NCI-H1105 treated with DMSO at 0.1 percent for 48 hours (cell line): ENCODE measurements at places on chromosomes 16 and 17.

DNA sequence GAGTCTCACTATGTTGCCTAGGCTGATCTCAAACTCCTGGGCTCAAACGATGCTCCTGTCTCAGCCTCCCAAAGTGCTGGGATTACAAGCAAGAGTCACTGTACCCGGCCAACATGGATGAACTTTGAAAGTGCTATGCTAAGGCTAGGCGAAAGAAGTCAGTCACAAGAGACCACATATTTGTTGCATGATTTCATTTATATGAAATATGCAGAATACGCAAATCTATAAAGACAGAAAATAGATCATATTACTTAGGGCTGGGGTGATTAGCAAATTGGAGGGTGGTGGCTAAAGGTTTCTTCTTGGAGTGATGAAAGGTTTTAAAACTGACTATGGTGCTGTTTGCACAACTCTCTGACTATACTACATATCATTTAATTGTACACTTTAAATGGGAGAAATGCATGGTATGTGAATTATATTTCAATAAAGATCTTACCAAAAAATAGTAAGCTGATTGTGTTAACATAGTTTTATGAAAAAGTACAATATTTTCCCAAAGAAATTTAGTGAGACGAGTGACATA, 1.2 kb upstream of the FLYWCH1 start:
- DNase-seq = no peak

DNA sequence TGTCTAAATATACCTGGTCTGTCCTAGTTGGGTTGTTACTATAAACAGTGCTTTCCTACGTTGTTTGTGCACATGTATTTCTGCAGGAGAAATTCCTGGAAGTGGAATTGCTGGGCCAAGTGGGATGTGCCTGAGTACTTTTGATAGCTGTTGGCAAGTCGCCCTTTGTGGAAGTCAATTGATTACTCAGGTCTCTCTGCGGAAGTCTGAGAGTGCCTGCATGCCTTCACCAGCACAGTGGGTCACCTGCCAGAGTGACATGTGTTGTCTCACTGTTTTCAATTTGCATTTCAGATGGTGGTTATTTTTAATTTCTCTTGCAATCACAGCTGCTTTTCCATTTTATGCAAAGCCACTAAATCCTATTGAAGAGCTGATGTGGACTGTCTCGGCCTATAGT, 2.3 kb upstream of the MVD start:
- DNase-seq = no peak

DNA sequence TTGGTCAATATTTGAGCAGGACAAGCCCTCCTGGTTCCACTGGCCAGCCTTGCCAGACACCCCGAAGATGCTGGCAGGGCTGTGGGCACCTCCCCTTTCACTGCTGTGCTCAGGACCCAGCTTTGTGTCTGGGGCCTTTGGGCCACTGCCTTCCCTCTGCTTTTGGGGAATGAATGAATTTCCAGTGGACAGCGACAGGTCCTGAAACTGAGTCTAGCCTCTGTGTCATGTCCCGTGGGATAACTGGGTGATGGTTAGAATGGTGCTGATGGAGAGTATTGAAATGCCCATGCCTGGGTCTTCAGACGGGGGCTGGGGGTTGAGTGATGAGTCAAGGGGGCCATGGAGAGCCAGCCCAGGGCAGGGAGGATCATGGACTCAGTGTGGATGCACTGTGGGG, 135.8 kb downstream of the FOXL1 start:
- DNase-seq = no peak

DNA sequence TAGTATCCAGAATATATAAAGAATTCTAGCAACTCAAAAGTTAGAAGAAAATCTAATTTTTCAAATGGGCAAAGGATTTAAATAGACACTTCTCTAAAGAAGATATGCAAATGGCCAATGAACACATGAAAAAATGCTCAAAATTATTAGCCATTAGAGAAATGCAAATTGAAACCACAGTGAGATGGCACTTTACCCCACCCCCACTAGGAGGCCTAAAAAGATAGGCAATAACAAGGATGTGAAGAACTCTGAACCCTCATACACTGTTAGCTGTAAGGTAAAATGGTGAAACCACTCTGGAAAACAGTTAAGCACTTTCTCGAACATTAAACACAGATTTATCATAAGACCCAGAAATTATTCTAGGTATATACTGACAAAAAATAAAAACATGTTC, 71.4 kb upstream of the IRX6 start:
- DNase-seq = no peak

- no peak for DNase-seq
Observed at GRCh38 chr17:40015005-40015997, at the start of gene CSF3. CSF3 (plus strand) TSS chr17:40015440; CDS start chr17:40015475, 35 bp downstream.

- no peak for DNase-seq
Observed at GRCh38 chr16:68450741-68451255, 2.5 kb upstream of the SMPD3 start.

DNA sequence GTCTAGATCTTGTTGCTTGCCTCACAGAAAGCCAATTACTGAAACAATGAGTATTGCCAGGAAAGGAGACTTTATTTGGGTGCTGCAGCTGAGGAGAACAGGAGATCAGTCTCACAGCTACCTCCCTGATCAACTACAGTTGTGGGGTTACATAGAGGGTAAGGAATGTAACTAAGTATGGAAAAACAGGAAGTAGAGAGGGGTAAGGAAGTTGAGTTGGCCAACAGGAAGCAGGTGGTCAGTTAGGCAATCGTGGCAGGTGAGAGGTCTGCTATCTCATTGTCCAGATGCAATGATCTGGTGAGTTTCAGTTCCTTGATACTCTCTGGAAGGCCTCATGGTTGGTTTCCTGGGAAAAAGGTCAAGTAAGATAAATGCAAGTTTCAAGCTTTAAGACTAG, 333.1 kb upstream of the GOT2 start:
- DNase-seq = no peak

DNA sequence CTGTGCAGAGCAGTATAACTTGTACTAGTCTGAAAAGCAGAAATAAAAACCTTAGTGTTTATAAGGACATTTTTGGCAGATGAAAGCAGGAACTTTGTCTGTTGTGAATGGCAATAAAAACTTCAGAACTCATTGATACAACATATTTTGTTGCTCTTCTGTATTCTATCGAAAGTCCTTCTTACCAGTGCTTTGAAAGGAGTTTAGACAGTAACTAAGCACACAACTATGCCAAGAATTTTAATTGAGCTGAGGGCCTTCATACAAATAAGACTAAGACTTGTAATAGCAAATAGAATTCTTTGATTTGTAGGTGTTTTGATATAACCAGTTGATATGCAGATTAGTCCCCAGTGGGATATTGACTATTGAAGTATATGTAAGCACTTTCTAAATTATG, 308.4 kb downstream of the ZFHX3 start:
- DNase-seq = no peak

GRCh38 chr17:67982034-67982640, 14.1 kb downstream of the C17orf58 start:
- no peak for DNase-seq

DNA sequence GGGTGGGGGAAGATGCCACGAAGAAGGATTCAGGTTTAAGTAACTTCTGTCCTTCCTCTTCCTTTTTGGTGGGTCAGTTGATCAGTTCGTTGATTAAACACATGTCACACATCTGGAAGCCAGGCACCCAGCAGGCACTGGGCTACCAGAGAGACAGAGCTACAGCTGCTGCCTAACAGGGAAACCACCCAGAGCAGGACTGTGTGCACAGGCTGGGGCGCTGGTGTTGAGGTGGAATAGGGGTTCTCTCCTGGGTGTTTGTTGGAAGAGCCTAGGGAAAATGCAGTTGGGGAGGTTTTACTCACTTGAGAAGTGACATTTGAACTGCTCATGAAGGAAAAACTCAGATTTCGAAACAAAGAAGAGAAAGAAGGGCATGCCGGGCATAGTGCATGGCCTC, 152.4 kb downstream of the IRX5 start:
- no peak for DNase-seq

DNA sequence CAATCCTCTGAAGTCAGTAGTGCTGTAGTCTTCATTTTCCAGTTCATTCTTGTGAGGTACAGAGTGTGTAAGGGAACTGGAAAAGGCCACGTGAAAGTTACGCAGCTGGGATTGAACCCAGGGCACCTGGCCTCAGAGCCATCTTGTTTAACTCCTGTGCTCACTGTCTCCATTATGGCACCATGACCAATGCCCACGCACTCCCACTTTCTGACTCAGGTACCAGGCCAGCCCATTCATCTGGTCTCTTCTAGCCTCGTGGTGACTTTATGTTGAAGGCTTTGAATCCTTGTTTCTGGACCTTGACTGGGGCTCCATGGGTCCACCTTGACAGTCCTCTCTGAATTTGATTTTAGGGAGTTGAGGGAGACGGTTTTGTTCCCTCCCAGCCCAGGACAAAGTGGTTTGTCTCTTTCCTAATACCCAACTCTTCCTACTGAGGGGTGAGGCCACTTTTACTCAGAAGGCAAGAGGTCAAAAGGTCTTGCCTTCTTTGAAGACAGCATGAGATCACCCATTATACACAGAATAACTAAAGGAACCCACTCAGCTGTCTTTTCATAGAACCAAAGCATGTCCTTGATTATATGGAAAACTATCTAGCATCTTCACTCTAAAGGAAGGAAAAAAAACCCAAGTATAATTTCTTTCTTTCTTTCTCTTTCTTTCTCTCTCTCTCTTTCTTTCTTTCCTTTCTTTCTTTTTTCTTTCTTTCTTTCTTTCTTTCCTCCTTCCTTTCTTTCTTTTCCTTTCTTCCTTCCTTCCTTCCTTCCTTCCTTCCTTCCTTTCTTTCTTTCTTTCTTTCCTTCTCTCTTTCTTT, 50.0 kb downstream of the OTOA start:
- no peak for DNase-seq

- DNase-seq = no peak
Observed at GRCh38 chr17:77580531-77581270, 377.8 kb upstream of the TNRC6C start.

DNA sequence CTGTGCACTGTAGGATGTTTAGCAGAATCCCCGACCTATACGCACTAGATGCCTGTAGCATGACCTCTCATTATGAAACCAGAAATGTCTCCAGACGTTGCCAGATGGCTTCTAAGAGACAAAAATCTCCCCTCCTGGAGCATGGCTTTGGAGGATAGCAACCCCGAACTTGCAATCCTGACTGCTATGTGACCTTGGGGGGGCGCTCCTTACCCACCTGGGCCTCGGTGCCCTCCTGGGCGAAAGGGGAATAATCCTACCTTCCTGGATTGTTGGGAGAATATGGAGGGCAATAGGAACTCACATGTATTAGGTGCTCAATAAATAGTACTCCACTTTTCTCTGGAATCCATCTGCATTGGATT, 8.1 kb downstream of the MRM1 start:
- no peak for DNase-seq

GRCh38 chr17:9158544-9159452, 137.5 kb downstream of the NTN1 start:
- no peak for DNase-seq

DNA sequence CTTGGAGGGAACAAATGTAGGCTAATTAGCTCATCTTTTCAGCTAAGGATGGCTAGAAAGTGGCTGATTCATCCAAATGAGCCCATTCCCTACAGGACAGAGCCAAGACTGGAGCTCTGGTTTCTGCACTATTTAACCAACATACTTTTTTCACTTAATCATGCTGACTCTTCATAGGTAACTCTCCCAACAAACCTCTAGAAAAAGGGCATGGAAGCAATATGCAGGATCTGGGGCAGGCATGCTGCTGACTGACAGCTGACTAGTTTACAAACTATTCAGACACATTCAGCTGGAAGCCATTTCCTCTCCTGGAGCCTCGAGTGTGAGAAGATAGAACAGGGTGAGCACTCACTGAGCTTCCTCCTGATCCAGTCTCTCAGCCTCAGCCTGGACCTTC, 6.2 kb downstream of the BECN1 start:
- no peak for DNase-seq

DNA sequence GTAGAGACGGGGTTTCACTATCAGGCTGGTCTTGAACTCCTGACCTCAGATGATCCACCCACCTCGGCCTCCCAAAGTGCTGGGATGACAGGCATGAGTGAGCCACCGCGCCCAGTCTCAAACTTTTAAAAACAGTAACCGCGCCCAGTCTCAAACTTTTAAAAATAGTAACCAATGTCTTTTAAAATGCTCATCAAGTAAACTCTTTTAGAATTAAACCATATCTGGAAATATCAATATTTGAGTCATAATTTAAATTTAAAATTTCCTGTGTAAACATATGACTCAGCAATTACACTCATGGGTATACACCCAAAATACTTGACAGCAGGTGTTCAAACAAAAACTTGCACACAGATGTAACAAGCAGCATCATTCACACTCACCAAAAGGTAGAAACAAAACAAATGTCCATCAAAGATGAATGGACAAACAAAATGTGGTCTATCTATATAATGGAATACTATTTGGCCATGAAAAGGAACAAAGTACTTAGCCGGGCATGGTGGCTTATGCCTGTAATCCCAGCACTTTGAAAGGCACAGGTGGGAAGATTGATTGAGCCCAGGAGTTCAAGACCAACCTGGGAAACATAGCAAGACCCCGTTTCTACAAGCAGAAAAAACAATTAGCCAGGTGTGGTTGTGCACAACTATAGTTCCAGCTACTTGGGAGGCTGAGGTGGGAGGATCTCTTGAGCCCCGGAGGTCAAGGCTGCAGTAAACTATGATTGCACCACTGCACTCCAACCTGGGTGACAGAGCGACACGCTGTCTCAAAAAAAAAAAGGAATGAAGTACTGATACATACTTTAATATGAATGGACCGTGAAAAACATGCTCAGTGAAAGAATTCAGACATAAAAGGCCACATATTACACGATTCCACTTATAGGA, 20.2 kb downstream of the ENPP7 start:
- no peak for DNase-seq

- peak; percentile 84 for DNase-seq
Observed at GRCh38 chr17:57677301-57677700, 67.8 kb downstream of the CCDC182 start.
